ENCODE measurements at places on chromosomes 4 and X.

- DNase-seq: no peak
Measured at GRCh38 chr4:117965622-117966021, 68.7 kb upstream of the NDST3 start.

GRCh38 chr4:111268769-111269414, 646.0 kb upstream of the PITX2 start:
- no peak for DNase-seq

GRCh38 chr4:110663738-110664444, 41.0 kb upstream of the PITX2 start:
- no peak for DNase-seq

GRCh38 chr4:38310446-38311043, 350.3 kb downstream of the PTTG2 start:
- DNase-seq: peak; percentile 50

- no peak for DNase-seq
Measured at GRCh38 chr4:27048429-27049238, 188.0 kb downstream of the STIM2 start.

- DNase-seq: no peak
Measured at GRCh38 chr4:25080571-25080970, 49.8 kb upstream of the LGI2 start.
